ENCODE measurements at places on chromosomes 6 and 20.

DNA sequence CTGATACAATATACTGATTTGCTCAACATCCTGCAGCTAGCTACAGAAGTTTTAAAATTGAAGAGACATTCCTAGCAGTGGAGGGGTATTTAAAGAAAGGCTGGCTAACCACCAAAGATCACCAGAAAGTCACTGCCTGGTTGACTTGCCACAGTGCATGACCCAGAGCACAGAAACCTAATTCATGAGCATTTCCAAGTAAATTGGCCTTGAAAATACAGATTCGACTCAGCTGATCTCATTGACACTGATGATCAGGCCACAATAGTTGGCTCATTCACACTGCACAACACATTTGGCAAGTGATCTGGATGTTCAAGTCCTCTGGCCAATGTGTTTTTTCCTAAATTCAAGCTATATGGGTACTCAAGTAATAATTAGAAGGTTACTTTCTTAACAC is 13.3 kb upstream of the TDRD6 start:
- DNase-seq = no peak

GRCh38 chr20:45470262-45470931 is 844 bp downstream of the WFDC2 start:
- DNase-seq = peak; percentile 73

DNA sequence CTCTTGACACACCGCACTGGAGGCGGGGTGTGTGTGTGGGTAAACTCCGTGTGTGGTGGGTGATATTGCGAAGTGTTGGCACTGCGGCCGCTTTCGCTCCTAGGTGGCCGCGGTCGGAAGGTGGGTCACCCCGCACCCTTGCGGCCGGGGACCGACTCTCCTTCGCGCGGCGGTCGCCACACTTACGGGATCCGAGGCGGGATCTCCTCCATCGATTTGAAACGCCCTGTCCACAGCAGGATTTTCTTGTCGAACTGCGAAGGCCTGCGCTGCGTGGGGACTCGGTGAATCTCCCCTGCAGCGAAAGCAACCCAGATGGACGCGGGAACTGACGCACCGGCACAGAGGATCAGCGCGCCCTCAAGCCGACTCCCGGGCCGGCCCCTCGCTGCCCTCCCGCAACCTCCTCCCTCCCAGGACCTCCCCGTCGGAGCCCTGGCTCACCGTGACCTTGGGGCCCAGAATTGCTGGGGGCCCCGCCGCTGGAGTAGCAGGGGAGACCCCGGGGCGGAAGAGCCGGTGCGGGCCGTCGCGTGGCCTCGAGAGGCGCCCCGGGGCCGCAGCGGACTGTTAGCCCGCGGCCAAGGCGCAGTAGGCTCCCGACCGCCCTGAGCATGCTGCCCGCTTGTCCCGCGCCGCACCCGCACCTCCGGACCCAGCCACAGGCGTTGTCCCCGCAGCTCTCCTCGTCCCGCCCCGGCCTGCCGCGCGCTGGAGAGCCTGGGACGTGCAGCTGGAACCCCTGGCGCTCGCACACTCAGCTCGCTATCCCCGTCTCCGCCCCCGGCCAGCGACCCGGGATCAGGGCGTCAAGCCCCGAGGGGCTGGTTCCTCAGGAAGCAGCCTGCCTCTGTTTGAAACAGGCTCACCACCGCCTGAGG is at the start of gene FAM162B:
FAM162B (minus strand) TSS at position 759 of the 881 bp plus-strand sequence; CDS start at position 616, 143 bp downstream.
- peak; percentile 47 for DNase-seq

DNA sequence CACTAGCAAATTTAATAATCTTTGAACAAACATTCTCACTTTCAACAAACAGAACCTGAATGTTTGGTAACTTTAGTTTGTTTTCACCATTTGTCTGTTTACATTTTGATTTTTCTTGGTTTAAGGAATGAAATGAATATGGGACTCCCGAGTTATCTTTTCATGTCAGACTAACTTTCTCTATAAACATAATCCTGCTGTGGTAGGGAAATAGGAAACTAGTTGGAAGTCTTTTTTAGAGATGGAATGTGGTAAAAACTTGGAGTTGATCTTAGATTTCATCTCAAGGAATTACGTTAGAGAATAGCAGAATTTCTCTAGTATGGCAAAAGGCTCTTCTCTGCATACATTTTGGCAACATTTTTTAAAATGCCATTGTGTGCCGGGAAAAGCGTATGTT is 206.5 kb downstream of the CDKAL1 start:
- DNase-seq = no peak

GRCh38 chr20:6811262-6812035 is 44.0 kb downstream of the BMP2 start:
- DNase-seq = peak; percentile 11

DNA sequence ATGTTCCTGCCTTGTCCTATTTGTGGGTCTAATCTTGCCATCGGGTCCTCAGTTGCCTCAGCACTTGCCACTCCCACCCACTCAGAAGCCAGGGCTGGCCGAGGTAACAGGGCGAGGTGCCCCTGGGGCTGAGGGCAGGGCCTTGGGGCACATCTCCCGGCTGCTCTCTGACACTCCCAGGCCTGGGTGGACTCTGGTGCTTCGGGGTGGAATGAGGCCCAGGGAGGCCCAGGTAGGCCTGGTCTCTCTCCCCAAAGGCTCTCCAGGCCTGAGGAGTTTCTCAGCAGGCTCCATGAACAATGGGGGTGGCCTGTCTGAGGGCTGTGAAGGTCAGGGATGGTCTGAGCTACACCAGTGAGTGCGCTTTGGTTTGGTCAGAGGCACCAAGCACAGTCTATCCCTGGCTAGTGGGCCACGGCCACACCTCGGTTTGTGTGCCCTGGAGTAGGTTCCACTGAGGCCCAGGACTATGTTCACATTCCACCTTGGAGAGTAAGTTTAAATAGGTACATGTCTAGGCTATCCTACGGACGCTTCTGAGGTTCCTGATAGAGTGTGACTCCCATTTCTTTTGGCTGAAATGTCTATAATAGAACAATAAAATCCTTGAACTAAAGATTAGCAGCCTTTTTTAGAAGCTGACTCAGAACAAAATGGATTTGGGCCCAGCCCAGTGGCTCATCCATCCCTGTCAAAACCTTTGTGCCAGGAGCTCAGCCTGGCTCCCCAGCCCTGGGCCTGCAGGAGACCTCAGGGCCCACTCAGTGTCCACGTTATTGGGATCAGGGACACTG is 78.8 kb downstream of the SLC24A3 start:
- no peak for DNase-seq

DNA sequence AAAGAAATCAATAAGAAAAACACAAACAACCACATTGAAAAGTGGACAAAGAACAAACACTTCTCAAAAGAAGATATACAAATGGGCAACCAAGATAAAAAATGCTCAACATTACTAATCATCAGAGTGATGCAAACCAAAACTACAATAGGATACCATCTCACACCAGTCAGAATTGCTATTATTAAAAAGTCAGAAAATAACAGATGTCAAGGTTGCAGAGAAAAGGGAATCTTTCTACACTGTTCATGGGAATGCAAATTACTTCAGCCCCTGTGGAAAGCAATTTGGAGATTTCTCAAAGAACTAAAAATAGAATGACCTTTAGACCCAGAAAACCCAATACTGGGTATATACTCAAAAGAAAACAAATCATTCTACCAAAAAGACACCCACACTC is 29.8 kb downstream of the KIF6 start:
- DNase-seq = no peak

DNA sequence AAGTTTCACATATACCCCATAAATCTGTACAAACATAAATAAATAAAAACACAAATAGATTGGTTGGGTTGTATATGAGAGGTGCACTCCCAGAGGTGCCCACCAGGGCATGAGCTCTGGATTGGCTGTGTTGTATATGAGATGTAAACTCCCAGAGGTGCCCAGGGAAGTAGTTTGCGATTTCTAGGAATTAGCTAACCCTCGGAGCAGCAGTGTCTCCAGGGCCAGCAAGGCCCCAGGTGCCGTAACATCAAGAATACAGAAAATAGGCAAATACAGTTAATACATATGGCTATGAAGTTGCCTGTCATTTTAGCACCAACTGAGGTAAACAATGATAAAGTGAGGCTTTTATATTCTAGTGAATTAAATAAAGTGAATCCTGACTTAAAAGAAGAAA is 5.4 kb upstream of the GINM1 start:
- DNase-seq = no peak

GRCh38 chr6:150403458-150404246 is 34.8 kb downstream of the IYD start:
- DNase-seq = no peak

DNA sequence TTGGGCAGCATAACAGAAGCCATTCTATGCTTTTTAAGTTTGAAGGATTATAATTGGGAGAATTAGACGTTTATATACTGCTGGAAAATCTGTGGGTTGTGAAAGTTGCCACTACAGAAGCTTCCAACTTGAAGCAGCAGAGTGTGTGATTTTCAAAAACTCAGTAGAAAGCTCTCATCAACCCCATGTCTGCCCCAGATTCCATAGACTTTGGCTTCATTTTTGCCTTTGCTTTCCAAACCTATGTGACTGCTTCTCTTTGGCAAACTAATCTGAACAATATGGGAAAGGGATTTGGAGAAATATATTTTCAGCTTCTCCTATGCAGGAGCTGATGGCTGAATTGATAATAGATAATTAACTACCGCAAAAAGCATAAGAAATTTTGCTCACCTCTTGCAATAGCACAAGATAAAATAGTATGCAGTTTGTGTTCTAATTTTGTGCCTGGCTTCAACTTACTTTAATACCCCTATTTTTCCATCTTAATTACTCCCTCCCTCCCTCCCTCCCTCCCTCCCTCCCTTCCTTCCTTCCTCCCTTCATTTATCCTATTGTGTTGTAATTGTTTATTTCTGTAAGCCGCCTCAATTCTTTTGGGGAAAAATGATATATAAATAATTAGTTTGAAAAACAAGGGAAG is 214.1 kb upstream of the HS3ST5 start:
- peak; percentile 95 for DNase-seq

- no peak for DNase-seq
These were observed 29.3 kb downstream of the BCAS4 start for GRCh38 chr20:50824137-50824536.

GRCh38 chr20:63343460-63344445 is 17.4 kb downstream of the CHRNA4 start:
- no peak for DNase-seq

- DNase-seq = peak; percentile 54
These were observed 46.0 kb upstream of the UST start for GRCh38 chr6:148700741-148701311.

DNA sequence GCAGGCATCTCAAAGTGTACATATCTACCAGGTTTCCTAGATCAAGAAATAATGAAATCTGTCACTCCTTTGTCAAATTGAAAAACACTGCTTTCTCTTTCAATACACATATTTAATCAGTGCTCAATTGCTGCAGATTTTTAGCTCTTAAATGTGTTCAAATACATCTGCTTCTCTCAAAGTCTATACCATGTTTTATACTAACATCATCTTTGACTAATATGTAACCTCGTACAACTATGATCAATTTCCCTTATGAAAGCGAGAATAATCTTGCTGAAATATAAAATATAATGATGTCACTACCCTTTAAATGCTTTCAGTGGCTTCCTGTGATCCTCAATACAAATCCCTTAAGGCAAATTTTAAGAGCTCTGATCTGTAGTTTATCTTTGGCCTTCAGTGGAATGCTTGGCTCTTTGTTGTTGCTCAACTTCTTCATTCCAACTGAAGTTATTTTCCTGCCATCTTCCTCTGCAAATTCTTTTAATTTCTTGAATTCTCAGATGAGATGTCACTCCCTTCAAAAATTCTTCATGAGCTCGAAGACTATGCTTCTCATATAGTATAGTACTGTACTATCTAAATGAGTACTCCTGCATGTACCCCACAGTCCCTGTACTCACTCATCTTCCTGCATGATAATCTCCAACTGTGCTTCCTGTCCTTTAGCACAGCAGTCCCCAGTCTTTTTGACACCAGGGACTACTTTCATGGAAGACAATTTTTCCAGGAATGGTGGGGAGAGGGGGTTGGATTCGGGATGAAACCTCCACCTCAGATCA is 545.1 kb upstream of the GJE1 start:
- DNase-seq = no peak

DNA sequence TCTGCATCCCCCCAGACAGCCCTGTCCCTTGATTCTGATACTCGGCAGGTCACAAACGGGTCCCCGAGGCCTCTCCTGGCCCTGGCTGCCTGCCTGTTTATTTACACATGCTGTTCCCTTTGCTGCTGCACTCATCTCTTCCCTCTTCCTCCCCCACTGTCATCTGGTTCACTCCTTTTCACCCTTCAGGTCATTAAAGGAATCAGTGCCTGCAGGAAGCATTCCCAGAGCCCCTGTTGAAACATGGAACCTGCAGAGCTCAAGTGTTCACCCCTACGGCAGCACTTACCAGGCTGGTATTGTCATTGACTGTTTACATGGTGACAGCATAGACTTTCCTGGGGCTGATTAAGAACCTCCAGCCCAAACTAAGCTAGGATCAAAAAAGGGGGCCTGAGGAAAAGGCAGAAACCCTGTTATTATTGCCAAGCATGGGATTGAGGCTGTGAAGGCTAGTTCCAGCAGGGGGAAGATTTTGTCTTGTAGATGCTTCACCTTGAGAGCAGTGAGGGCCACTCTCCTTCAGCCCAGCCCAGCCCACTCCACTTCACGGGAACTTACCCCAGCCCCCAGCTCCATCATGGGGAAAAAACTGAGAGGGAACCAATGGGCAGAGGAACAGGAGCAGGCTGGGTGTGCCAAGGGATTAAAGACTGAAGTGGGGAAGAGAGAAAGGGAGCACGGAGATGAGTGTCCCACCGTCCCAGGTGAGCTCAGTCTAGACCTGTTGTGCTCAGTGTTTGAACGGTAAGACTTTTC is 73.2 kb downstream of the JPH2 start:
- no peak for DNase-seq

DNA sequence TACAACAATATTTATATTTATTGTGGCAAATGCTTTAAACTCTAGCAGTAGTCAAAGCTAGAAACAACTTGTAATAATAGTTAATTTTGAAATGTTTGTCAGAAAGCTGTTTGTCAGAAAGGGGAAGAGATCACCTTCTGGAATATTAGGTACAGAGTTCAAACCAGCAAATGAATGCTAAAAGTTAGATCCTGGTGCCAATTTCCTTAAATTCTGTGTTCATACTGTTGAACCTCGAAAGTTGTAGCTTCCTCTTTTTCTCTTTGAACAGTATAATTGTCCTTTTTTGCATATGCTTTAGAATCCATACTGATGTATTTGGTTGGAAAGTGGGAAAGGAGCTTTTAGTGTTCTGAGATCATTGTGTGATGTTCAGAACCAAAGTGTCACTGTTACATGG is 22.4 kb downstream of the ITCH start:
- DNase-seq = no peak

All from brain (organoid and tissue), 16 donors.